ENCODE measurements at places on chromosomes 2 and 18.

- DNase-seq, result no peak
Measured at GRCh38 chr2:45354776-45355175, 256.3 kb downstream of the SRBD1 start.

DNA sequence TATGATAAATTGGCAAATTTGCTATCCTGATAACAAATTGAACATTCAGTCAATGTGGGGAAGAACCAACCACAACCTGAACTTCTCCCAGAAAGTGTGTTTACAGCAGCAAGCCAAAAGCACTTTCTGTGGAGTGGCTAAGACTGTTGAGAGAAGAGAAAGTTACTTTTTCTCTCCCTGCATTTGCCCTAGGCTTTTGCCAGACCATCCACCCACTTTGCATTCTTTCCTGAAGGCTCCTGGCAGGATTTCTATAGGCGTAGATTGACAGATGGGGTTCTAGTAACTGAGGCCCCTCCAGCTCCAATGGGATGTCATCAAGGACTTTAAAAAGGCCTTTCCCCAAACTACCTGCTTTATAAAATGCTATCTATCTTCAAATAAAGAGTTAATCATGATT, 215.2 kb downstream of the GULP1 start:
- no peak for DNase-seq

DNA sequence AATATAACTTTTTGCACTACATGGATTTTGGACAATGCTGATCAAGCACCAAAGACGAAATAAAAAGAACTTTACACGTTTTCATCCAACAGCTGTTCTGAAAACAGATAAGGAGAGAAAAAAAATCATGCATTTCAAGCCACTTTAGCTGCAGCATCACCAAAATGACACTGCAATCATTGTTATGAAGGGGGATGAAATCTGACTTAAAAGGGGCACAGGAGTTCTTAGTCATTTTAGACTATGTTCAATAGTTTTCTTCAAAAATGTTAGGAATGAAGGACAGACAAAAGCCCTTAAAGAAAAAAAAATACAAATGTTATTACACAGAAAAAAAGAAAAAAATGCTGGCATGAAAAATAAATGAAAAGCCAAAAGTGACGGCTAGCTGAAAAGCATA, 71.2 kb downstream of the CUL3 start:
- DNase-seq, result no peak

DNA sequence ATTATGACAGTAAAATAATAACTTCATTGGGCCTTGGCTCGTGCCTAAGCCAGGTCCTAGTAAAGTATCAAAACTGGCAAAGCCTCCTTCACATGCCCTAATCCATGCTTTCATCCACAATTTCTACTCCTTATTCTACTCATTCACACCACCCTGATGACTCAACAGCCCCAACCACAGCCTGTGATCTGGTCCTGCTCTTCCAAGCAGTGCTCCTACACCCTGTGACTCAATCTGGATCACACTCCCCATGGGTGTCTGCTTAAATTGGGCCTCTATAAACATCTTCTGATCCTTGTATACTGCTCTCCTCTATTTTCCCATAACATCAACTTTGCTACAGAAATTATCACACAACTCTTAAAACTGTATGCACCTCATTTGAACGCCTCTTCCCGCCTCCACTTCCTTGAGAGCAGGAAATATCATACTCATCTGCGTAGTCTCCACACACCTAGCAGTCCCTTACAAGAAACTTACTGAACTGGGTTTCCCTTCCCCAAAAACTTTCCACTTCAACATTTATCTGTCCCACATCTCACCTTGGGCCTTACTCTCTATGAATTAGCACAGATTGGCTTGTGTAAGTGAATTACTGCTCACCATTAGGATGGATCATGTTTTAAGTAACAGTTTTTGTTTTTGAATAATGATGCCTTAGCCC, 15.9 kb downstream of the GTF3C3 start:
- DNase-seq, result peak; percentile 3

DNA sequence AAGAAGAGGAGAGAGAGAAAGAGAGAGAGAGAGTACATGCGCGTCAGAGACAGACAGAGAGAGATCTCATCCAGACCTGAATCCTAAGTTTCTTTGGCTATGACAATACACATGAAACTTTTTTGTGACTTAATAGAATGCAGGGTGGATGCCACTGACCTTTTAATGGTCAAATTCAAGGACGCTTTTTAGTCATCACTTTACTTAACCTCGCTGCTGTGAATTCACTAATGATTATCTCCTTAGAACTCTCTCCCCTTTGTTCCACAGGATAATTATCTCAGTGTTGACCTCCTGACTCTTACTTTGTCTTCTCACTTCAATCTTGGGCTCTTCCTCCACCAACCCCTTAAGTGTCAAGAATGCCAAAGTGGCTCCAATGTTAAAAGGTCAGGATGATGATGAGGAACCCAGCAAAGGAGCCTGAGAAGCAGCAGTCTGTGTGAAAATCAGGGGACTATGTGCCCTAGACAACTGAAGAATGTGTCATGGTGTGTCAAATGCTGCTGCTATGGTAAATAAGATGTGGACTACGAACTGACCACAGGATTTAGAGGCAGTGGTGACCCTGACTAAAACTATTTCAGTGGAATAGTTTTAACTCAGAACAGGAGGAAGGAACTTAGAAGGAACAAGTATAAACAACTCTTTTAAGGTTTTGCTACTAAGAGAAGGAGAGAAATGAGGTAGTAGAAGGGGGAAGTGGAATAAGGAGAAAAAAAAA, 382.1 kb downstream of the ZEB2 start:
- no peak for DNase-seq

GRCh38 chr2:149902081-149902480, 314.5 kb upstream of the MMADHC start:
- DNase-seq, result no peak

DNA sequence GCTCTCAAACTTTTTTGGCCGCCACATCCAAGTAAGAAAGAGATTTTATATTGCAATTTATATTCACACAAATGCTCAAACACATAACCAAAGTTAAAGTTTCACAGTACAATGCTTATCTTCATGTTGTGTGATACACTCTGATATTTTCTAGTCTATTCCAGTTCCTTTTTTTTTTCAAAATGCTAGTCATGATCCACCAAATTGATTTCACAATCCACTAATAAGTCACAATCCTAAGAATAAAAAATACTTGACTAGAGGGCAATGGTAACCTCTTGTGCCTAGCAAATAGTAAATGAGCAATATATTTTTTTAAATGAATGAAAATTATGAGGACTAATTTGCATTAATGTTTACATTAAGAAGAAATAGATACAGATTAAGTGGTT, 5.8 kb upstream of the PTPN4 start:
- no peak for DNase-seq

DNA sequence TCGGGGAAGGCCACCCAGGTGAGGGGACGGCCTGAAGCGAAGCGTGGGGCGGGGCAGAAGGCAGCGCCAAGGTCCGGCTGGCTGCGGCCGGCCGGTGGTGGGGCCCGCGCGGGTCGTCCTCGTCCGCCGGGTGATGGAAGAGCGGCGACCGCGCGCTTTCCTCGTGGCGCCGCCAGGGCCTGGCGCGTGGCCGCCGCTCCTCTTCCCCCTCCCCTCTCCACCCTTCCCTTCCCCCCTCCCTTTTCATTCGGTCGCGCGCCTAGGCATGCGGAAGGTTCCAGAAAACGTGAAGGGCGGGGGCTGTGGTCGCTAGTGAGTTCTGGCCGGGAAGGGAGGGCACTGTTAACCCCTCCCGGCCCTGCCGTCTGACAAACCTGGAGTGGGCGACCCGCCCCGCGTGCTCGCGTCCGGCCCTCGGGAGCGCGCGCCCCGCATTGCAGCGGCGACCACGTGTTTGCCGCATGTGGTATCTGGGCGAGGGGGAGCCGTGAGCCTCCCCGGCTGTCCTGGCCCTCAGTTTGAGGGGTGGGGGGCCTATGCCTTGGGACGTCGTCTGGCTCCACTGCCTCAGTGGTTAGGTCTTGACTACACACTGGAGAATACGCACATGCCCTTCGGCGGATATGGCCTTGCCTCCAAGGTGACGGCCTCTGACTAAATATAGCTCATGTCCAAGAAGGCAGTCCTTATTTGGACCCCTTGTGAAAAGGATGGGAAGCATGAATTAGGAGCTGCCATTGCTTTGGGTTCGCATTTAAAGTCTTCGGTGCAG, 579 bp downstream of the MAT2A start:
- peak; percentile 75 for DNase-seq

- DNase-seq, result no peak
Measured at GRCh38 chr18:555705-556457, 24.3 kb upstream of the CETN1 start.

All from GM20000 (cell line).